GM03348 (cell line): ENCODE measurements at places on chromosomes 3 and 15.

DNA sequence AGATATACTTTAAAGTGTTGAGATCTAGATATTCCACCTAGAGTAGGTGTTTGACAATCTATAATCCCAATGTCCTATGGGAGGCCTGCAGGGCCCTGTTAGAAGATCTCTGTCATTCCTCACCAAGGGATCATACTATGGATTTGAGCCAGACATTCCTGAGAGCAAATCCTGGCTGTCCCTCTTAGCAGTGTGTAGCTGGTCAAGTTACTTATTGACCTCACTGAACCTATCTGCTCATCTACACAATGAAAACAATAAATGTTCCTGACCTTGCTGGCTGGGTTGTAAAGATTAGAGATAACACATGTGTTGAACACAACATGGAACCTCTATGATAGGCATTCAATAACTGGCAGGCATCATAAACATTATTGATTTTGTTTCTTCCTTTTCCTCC, 265.6 kb upstream of the ATP11B start:
- no peak for DNase-seq

- no peak for DNase-seq
Observed at GRCh38 chr3:153399636-153400035, 237.6 kb downstream of the RAP2B start.

- DNase-seq = peak; percentile 20
Observed at GRCh38 chr3:43248185-43248583, 38.2 kb upstream of the SNRK start.

GRCh38 chr3:346186-346585, 149.6 kb downstream of the CHL1 start:
- no peak for DNase-seq

- peak; percentile 46 for DNase-seq
Observed at GRCh38 chr15:63043335-63044076, 959 bp downstream of the TPM1 start.

- no peak for DNase-seq
Observed at GRCh38 chr15:78003539-78004008, 73.9 kb downstream of the TBC1D2B start.

DNA sequence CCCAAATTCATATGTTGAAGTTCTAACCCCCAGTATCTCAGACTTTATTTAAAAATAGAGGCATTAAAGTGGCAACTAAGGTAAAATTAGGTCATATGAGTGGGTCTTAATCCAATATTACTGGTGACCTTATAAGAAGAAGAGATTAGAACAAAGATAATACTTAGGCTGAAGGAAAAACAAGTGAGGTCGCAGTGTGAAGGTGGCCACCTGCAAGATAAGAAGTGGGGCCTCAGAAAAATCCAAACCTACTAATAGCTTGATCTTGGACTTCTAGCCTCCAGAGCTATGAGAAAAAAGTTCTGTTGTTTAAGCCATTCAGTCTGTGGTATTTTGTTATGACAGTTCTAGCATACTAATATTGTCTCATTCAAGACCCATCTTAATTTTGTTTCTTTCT, 159.9 kb upstream of the PEX5L start:
- no peak for DNase-seq

GRCh38 chr3:143165211-143165610, 45.6 kb downstream of the CHST2 start:
- DNase-seq = no peak

GRCh38 chr15:45242289-45242688, 9.7 kb upstream of the SLC28A2 start:
- no peak for DNase-seq

GRCh38 chr3:88767746-88768145, 339.7 kb upstream of the EPHA3 start:
- DNase-seq = peak; percentile 8
